ENCODE measurements at places on chromosomes 12 and 14.

- DNase-seq: no peak
These were observed 71.2 kb downstream of the GALNT4 start for GRCh38 chr12:89453121-89453978.

DNA sequence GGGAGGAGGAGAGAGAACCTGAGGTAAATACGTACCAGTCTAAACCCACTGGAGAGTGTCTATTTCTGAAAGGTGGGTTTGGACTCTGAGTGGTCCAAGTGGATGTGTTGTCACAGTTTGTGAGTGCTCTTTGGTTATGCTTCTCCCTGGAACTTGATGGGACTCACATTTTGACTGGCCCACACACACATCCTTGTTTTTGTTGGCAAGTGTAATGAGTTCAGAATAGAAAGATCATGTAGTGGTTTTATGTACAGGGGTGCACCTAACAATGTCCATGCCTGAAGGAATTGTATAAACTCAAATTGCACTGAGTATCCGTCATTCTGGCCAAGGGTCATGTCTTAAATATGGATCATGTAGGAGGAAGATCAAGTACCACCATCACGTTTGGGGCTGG, 4.8 kb downstream of the PPFIBP1 start:
- no peak for DNase-seq

- DNase-seq: no peak
These were observed 820.7 kb upstream of the FBXO33 start for GRCh38 chr14:40252817-40253447.

GRCh38 chr12:52180971-52181628, 10.7 kb downstream of the KRT80 start:
- DNase-seq: no peak

DNA sequence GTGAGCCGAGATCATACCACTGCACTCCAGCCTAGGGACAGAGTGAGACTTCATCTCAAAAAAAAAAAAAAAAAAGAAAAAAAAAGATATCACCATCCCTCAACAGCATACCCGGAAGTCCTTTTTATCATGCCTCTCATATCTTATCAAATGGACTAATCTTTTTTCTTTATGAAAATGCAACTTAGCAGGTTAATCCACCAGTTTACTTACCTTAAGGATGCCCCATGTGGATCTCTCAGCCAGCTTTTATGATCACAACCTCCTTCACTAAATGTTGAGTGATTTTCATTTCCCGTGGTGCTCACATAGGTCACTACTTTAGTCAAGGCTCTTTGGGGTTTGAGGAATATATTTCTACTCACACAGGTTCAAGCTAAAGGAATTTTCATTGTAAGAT, 248.8 kb upstream of the TBX3 start:
- DNase-seq: no peak

DNA sequence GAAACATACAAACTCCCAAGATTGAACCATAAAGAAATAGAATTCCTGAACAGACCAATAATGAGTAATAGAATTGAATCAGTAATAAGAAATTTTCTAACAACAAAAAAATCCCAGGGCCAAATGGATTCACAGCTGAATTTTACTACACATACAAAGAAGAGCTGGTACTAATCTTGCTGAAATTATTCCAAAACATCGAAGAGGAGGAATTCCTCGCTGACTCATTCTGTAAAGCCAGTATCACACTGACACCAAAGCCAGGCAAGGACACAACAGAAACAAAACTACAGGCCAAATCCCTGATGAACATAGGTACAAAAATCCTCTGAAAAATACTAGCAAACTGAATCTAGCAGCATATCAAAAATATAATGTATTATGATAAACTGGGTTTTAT, 367.8 kb upstream of the CLEC14A start:
- no peak for DNase-seq

- DNase-seq: no peak
These were observed 1.1 kb upstream of the C14orf132 start for GRCh38 chr14:96037891-96038557.

DNA sequence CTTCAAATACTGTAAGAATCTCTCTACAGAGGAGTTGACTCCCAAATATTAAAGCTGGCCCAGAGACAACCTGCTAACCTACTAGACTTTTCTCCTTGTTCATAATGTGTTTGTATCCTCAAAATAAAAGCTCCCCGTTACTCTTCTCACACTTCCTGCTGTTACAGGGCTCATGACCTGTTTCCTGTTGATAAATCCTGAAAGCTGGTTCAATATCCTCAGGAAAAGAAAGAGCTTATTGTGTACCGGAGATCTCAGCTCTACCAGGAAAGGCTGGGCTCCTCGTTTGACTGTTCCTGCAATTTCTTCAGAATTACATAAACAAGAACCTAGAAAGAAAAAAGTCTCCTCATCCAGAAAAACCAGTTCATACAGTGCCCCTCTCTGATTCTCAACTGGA, 30.8 kb downstream of the CLEC1A start:
- no peak for DNase-seq
